CD4-positive, CD25-positive, alpha-beta regulatory T cell (primary cell): ENCODE measurements at places on chromosomes 13 and 19. TPM values are rescaled to one million over a fixed set of nuclear protein-coding genes. Genes with fewer than 3 reads are reported as not detected.
A peak's percentile ranks its signal among the peaks of the same experiment; 100 is the strongest.

- no peaks in the 10 kb centered on the region for H3K27me3 ChIP-seq
- no peak for DNase-seq
- no peak overlapping the region for H3K27ac ChIP-seq
- no peaks in the 10 kb centered on the region for H3K4me1 ChIP-seq
- H3K4me3 ChIP-seq, result no peak overlapping the region
- no peaks in the 10 kb centered on the region for H3K36me3 ChIP-seq
These were observed 701.1 kb downstream of the PCDH9 start for GRCh38 chr13:66528944-66529576.

- no peak overlapping the region for H3K4me3 ChIP-seq
- H3K27ac ChIP-seq, result no peak overlapping the region
- DNase-seq, result no peak
These were observed 103.5 kb upstream of the AKAP11 start for GRCh38 chr13:42168496-42168895.

- DNase-seq, result no peak
- no peak overlapping the region for H3K4me3 ChIP-seq
- no peak overlapping the region for H3K27ac ChIP-seq
- no peaks in the 10 kb centered on the region for H3K36me3 ChIP-seq
- H3K27me3 ChIP-seq, result peaks cover 8% of the 10 kb centered on the region
These were observed 1.2 kb upstream of the ENOX1 start for GRCh38 chr13:43787997-43788396.

- H3K36me3 ChIP-seq, result no peaks in the 10 kb centered on the region
- H3K4me3 ChIP-seq, result no peak overlapping the region
- no peak overlapping the region for H3K27ac ChIP-seq
- H3K27me3 ChIP-seq, result no peaks in the 10 kb centered on the region
- no peaks in the 10 kb centered on the region for H3K4me1 ChIP-seq
These were observed 402.7 kb downstream of the TBC1D4 start for GRCh38 chr13:75079226-75079625.

- H3K4me1 ChIP-seq, result peaks cover 61% of the 10 kb centered on the region
- peak overlapping the region; percentile 53 for H3K4me3 ChIP-seq
- peaks cover 5% of the 10 kb centered on the region for H3K36me3 ChIP-seq
These were observed 58.1 kb downstream of the KCNRG start for GRCh38 chr13:50073340-50073739.

- no peak overlapping the region for H3K27ac ChIP-seq
- no peak overlapping the region for H3K4me3 ChIP-seq
- no peaks in the 10 kb centered on the region for H3K4me1 ChIP-seq
- no peak for DNase-seq
- H3K27me3 ChIP-seq, result peaks cover 6% of the 10 kb centered on the region
These were observed 35.4 kb downstream of the LHFPL6 start for GRCh38 chr13:39567569-39567968.

DNA sequence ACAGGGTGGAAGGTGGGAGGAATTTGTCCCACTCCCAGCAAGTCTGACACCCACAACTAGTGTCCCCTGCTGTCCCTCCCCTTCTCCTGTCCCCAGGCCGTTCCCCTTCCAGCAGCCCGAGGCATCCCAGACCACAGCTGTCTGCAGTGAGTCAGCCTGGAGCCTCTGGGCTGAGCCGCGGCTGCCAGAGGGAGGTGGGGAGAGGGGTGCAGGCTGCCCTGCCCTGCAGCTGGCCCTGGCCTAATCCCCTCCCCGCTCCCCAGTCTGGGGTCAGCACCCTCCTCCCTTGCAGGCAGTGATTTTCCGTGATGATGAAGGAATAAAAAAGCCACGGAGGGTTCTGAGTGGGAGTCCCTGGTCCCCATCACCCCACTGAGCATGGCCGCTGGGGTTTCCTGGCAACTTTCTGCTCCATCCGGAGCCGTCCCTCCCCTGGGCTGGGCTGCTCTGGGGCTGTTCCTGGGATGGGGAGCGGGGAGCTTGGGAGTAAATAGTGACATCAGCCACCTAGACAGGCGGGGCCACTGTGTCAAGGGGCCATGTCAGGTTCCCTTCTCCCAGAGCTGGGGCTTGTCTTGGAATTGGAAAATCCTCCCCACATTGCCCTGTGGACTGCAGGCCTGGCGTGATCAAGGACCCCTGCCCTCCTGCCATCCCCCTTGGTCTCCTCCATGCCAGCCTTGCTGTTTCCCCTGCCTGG lies 16.8 kb downstream of the SPC24 start:
- H3K27ac ChIP-seq, result no peak overlapping the region
- H3K4me3 ChIP-seq, result no peak overlapping the region
- DNase-seq, result no peak
- no peaks in the 10 kb centered on the region for H3K27me3 ChIP-seq
- no peaks in the 10 kb centered on the region for H3K36me3 ChIP-seq

CEACAM7 gene
- not detected for total RNA-seq

ECSIT gene
- total RNA-seq, result 39.3 TPM

NUP62 gene
- total RNA-seq, result 43.1 TPM
